Esophagus muscularis mucosa (tissue), 4 donors: ENCODE measurements at places on chromosomes 7 and 10. TPM values are rescaled to one million over a fixed set of nuclear protein-coding genes. Genes with fewer than 3 reads are reported as not detected.
A peak's percentile ranks its signal among the peaks of the same experiment; 100 is the strongest.

Gene AKR1C8
- total RNA-seq: not detected

Gene PIK3CG
- 1.8 TPM for total RNA-seq

Gene CADPS2
- total RNA-seq: 127 TPM

DNA sequence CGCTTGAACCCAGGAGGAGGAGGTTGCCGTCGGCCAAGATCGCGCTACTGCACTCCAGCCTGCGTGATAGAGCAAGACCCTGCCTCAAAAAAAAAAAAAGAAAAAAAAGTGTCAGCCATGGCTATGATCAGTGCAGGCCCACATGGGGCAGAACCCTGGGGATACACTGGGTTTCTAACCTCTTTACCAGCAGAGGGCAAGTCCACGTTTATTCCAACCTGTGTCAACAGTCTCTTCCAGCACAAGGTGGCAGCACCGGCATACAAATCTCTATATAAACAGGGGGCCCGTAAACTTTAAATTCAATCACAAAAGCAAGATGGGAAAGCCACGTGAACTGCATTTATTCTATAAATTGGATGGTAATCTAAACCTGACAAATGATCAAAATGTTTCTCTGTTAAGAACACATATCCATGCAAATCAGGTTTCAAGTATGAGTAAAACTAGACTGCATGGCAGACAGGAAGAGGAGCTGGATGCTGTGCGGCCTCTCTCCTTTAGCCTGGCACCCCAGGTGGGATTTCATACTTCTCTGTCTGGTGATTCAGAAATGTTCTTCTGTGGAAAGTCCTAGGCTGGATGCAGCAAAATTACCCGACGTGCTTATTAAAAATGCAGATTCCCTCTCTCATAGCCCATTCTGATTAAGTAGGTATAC, 60.0 kb upstream of the STEAP1B start:
- DNase-seq: peak; percentile 91

DNA sequence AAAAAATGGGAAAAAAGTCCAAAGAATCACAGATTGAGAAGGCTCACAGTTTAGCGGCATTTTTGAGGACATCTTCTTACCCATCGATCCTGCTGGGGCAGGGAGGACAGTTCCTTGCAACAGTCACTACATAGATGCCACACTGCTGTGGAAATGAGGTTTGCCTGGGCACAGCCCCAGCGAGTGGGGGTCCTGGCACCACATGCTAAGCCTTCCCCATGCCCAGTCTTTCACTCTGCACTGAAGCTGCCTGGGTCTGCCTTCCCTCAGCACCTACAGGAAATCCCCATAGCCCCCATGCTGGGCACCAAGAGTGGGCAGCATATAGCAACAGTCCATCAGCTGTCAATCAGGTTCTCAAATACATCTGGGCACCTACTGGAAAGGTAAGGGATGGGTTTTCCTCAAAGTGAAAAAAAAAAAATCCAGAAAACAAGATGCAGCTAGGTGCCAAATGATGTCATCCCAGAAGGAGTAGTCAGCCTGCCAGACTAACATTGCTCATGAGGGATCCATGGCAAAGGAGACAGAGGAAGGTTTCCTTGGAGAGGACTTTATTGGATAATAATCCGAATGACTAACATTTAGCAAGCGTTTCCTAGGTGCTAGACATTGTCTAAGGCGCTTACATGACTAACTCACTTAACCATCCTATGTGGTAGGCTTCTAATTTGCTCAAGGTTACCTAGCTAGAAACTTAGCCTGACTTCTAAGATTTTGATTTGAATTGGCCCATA, 125.7 kb upstream of the CXCL12 start:
- no peak for DNase-seq

DNA sequence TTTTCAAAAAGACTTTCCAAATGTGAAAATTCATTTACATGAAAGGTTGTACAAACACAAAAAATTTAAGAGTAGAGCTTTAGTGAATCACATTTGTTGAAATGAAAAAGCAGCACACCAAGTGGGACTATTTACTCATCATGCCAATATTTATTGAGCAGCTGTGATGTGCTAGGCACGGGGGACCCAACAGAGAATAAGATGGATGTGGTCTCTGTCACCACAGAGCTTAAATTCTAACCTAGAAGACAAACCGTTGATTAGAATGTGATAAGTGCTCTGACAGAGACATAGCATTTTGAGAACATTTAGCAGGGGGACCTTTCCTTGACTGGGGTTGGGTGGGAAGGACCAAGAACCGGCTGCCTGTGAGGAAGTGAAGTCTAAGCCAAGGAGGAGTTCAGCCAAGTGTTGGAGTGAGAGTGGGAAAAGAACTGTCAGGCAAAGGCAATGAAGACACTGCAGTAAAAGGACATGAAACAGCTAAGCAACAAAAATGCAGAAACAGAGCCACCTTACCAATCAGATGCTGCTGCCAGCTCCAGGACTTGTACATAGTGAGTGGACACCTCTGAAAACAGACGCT, 19.1 kb downstream of the ADAM12 start:
- DNase-seq: no peak

- DNase-seq: peak; percentile 62
These were observed 26.0 kb downstream of the PLPP4 start for GRCh38 chr10:120483006-120483405.
